ENCODE measurements at places on chromosomes 3 and 15.
A peak's percentile ranks its signal among the peaks of the same experiment; 100 is the strongest.

GRCh38 chr3:23062582-23062981, 140.5 kb upstream of the UBE2E2 start:
- DNase-seq = no peak

GRCh38 chr3:60094392-60094947, 1044.6 kb upstream of the CFAP20DC start:
- DNase-seq = no peak

GRCh38 chr3:78645628-78646310, 1122.0 kb downstream of the ROBO1 start:
- DNase-seq = peak; percentile 68

DNA sequence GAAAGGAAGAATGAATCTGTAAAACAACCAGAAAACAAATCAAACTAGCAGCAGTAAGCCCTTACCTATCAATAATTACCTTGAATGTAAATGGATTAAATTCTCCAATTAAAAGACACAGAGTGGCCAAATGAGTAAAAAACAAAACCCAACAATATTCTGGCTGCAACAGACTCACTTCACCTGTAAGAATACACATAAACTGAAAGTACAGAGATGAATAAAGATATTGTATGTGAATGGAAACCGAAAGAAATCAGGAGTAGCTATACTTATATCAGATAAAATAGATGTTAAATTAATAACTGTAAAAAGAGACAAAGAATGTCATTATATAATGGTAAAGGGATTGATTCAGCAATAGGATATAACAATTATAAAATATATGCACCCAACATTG, 514.5 kb upstream of the DPPA4 start:
- DNase-seq = no peak

GRCh38 chr3:117695871-117696645, 986.5 kb downstream of the TUSC7 start:
- no peak for DNase-seq

- DNase-seq = no peak
Measured at GRCh38 chr3:129197321-129197720, 13.6 kb upstream of the CNBP start.

DNA sequence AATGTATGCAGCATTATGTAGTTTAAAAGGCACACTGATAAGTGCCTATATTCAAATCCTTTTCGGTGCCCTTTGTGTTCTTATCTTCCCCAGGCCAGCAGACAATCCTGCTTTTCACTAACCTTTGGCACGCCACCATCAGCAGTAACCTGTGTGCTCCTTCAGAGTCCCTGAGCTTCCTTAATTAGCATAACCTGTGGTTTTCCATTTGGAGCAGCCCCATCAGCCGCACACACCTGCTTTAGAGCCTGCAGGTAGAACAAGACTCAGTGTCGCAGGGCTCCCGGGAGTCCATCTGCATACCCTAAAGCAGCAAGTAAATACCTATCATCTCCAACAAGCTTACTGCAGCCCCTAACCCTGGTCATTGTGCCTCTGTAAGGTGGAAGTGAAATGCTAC, 755.1 kb downstream of the ROBO2 start:
- DNase-seq = no peak

DNA sequence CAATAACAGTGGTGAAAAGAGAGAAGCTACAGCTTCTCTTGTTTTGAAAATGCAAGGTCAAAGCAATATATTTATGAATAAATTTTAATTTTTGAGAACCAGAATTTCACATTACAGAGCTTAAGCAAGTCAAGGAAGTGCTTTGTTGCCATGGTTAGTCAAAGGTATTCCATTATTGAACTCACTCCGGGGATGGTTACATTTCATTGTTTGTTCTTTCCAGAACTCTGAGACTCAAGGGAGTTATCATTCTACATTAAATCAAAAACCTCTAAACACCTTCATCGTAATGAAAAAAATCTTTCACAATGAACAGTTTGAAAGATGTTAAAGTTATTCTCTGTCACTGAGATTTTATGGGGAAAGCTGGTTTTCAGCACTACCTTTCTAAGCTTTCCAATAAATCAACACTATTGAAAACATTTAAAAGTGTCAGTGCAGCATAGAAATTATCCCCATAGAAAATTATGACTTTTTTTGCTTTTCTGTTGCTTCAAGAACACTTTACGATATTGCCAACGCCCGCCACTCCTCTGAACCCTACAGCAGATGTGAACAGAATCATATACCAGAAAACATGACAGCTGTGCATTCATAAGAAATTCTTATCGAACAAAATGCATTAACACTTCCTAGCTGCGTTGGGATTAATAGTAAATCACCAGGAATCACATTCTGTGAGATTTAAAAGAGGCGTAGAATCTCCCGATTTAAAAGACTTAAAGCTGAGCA, 83.0 kb downstream of the OTOL1 start:
- DNase-seq = no peak

DNA sequence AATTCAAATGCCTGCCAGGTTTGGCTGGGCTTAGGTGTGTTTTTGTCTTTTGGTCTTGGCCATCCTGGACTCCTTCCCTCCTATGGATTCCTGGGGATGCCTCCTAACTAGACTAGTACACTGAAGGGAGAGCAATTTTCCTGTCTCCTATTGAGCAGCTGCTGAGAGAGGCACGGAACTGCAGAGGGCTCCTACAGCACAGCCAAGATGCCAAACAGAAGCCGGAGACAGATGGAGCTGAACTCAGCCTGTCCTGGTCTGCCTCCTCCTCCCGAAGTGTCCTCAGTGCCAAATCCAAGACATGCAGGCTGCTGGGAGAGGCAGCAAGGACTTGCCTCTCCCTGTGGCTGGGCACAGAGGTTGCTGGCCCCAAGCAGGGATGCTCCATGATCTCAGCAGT, 256.6 kb upstream of the PROK2 start:
- DNase-seq = no peak

DNA sequence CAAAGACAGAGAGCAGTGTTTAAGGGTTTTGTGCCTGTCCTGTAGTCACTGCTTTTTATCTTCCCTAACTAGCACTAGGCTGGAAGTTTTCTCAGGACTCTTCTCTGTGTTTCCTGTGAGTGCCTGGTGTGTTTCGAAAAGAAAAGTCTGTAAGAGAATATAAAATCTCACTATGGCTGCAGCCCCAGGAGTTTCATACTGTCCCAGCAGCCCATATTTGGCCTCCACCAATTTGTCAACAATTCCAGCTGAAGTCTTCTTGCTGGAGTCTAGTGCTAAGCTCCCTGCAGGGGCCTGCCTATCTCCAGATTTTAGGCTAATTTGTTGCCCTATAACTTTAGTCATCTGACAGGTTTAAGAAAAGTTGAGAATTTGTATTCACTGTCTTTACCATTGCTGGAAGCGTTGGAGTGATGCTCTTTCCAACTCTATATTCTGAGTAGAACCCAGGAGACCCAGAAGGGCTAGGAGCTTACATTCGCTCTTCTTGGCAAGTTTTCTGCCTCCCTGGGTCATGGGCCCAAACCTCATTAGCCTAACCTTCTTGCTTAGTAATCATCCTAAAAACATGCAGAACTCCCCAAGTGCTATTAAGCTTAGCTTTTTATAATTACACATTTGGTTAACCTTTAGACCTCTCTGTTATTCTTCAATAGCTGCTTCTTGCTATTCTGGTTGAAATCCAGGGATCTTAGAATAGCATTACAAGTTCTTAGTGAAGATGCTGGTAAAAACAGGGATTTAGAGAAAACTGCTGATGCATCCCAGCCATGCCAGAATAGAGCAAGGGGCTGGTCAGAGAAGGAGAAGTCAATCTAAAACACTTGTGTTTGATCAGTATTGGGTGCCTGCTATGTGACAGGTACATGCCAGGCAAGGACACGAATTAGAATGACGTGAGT, 283.1 kb downstream of the NEK10 start:
- DNase-seq = no peak

- DNase-seq = no peak
Measured at GRCh38 chr15:72421484-72421883, 23.4 kb downstream of the TMEM202 start.

DNA sequence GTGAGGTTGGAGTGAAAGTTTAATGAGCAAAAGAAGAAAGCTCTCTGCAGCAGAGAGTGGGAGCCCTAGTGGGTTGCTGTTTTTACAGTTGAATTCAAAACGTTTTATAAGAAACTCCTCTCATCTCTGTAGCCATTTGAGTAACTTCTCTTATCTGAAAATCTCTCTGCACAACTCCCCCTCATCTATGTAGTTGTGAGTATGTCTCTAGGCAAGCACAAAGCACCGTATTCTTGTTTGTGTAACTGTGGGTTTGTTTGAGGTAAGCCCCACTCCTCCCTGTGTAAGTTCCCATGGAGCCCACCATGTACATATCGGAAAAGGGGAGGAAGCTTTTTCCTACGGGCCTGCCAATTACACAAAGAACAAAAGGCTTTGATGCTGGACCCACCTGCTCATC, 56.5 kb upstream of the GOLGA6L2 start:
- no peak for DNase-seq

DNA sequence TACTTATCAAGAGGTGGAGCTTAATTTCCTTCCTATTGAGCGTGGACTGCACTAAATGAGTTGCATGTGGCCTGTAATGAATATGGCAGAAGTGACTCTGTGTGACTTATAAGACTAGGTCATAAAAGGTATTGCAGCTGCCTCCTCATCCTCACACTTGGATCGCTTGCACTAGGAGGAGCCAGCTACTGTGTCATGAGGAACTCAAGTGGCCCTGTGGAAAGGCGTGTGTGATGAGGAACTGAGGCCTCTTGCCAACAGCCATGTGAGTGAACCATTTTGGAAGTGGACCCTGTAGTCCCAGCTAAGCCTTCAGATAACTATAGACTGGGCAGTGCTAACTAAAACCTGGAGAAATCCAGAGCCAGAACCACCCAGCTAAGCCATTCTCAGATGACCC, 7.1 kb upstream of the SLC30A4 start:
- no peak for DNase-seq

- no peak for DNase-seq
Measured at GRCh38 chr3:167184511-167184910, 195.6 kb downstream of the ZBBX start.

DNA sequence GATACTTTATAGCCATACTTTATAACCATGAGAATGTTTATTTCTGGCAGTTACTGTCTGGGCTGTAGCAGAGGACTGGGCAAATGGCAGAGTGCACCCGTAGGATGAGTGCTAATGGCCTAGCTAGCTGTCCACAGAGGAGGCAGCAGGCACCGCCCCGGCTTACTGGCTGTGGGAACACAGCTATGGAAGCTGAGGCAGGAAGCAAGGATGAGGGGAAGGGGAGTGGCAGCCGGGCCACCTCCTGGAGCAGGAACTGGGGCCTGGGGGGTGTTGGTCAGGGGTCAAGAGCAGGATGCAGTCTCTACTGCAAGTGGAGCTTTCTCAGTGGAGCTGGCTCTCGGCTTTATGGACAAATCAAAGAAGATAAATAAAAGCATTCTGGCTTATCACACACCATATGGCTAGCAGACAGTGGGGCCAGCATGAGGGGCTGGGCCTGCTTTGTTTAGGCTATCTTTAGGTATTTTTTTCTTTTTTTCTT, 316.8 kb upstream of the CTDSPL start:
- DNase-seq = no peak

DNA sequence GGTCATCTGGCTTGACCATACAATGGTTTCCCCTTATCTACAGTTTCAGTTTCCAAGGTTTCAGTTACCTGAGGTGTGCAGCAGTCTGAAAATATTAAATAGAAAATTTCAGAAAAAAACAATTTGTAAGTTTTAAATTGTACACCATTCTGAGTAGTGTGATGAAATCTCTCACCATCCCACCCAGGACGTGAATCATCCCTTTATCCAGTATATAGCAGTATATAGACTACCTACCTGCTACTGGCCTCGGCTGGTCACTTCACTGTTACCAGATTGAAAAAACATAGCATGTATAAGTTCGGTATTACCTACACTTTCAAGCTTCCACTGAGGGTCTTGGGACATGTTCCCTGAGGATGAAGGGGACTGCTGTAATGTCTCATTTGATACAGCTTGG, 12.0 kb downstream of the ARIH1 start:
- DNase-seq = no peak

GRCh38 chr3:95751509-95751908, 1062.9 kb upstream of the EPHA6 start:
- no peak for DNase-seq

- no peak for DNase-seq
Measured at GRCh38 chr3:25801786-25802185, 11.9 kb downstream of the OXSM start.

GRCh38 chr3:137204409-137204808, 246.6 kb downstream of the IL20RB start:
- DNase-seq = no peak

DNA sequence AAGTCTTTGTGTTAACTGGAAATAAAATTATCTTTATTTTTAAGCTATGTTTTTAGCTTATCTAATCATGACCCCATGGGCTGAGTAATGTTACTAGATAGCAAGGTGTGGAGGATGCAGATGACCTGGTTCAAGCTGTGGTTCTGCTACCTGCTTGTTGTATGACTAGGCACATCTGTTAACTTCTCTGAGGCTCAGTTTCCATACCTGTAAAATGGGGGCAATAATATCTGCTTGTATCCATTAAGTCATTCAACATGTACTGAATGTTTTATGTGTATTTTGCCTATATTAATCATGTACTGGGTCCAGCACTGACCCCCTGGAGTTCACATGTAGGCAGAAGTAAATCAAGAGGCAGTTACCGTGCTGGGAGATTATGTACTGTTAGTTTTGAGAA, 51.5 kb downstream of the CEMIP start:
- DNase-seq = no peak

- no peak for DNase-seq
Measured at GRCh38 chr3:108334701-108335100, 38.4 kb downstream of the HHLA2 start.

DNA sequence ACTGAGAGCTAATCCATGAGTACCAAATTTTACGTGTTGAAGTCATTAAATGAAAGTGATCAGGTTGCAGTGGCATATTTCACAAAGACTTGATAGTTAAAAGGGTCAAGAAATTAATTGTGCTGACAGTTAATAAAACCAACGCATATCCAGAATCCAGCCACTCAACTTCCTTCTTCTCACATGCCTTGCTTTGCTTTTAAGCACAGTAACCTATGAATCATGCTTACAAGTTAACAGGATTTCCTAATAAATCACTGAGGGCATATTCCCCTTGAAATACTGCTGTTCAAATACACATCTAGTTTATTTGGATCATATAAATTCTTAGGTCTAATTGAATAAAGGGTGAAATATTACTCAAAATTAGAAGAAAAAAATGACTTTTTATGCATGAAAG, 801.5 kb upstream of the EPHA6 start:
- no peak for DNase-seq

DNA sequence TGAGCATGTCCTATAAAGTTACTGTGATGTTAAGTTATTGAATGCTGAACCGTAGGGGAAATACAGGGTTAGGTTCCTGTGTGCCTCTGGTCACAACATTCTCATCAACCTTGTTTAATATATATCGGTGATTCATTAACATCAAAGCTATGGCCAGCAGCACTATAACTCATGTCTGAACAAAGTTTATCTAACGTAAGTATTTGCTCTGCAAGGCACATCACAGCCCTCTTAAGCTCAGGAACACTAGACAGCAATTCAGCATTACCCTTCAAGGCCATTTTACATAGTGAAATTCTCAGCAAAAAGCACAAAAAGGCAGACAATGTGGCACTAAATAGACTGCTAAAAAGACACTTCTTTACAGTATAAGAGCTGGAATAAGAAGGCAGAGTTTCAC, 48.2 kb upstream of the FNDC3B start:
- no peak for DNase-seq

- no peak for DNase-seq
Measured at GRCh38 chr3:181176601-181177000, 187.1 kb upstream of the DNAJC19 start.

All from HFF-Myc (cell line).